Lower leg skin (tissue), 4 donors: ENCODE measurements at places on chromosomes 1 and 21. TPM values are rescaled to one million over a fixed set of nuclear protein-coding genes. Genes with fewer than 3 reads are reported as not detected.

GRCh38 chr1:54754486-54755285 lies 9.6 kb downstream of the PARS2 start:
- no peak for DNase-seq

Gene ZMYND12
- 0.42 TPM for total RNA-seq

DNA sequence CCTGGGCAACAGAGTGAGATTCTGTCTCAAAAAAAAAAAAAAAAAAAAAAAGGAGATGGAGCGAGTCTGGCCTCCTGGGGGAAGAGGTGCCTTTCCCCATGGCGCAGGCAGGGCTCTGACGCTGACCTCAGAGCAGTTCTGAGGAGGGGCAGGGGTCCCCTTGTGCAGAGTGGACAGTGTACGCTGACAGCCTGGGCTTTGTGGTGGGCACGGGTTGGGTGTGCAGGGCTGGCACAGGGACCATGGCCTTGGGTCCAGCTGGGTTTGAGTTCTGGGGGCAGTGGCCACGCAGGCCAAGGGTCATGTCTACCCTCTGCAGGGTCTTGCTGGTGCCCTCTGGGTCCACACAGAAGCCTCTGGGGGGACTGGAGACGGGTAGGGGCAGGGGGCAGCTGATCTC lies 260.1 kb upstream of the C1orf174 start:
- DNase-seq, result no peak

Gene COG2
- total RNA-seq, result 22.8 TPM

- no peak for DNase-seq
Observed at GRCh38 chr21:16870103-16870502, 642.7 kb upstream of the CXADR start.

DNA sequence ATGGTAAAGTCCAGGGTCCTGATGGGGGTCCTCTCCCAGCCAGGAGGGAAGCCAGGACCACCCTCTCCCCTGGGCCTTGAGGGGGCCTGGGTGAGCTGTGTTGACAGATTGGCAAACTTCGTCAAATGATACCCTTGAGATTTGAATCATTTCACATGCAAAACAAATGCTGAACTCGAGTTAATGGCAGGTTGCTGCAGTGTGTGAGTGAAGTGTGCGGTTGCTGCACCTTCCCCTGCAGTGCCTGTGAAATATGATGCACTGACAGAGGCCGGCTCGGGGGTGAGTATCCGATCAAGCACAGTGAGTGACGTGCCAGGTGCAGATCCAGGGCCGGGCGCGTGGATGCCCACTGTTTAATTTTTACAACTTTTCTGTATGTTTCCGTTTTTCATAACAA lies 5.7 kb upstream of the KRTAP12-1 start:
- peak; percentile 73 for DNase-seq

DNA sequence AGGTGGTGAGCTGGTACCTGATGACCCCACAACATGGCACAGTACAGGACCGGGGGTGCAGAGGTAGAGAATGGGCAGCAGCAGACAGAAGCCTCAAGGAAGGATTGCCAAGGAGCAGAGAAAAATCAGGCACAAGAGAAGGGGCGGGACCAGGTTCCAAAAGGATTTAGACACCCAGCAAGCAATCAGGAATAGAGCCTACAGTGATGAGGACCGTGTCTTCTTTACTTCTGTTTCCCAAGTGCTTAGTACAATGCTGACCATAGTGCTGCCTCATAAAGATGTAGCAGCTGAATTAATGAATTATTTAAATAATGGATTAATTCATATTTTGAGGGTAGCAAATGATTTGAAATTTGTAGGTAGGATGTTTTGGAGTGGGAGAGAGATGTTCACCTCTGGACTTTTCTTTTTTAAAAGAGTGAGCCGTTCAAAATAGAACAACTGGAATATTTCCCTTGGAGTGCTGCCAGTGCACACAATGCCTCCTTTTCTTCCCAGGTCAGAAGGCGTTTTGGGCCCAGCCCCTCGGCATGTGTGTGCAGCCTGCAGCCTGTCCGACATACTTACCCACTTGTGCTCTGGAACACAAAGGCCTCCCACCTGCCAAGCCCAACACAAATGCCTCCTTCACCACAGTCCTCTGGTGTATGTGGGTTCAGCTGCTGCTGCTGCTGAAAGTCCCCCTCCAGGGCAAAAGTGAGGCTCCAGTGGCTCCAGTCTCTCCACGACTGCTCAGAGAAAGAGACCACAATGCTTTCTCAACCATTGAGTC lies 19.6 kb downstream of the KANK4 start:
- DNase-seq, result no peak

GRCh38 chr1:43292679-43293078 lies 7.3 kb upstream of the C1orf210 start:
- DNase-seq, result no peak

Gene RASAL2
- 35.8 TPM for total RNA-seq

DNA sequence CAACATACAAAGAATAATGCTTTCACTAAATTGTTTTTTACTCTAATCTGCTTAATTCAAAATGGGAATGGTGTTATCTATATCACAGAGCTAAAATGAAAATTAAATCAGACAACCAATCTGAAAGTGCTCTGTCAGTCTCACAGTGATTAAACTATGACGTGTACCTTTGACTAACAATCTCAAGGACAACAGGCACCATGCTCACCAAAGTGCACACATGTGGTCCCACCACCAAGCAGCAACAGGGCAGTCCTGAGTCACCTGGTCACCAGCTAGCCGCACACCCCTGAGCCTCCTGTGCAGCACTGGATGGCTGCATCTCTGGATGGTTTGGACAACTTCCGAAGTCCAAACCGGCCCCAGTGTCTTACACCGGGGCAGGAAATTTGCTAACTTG lies 54.5 kb upstream of the NADK start:
- DNase-seq, result no peak

DNA sequence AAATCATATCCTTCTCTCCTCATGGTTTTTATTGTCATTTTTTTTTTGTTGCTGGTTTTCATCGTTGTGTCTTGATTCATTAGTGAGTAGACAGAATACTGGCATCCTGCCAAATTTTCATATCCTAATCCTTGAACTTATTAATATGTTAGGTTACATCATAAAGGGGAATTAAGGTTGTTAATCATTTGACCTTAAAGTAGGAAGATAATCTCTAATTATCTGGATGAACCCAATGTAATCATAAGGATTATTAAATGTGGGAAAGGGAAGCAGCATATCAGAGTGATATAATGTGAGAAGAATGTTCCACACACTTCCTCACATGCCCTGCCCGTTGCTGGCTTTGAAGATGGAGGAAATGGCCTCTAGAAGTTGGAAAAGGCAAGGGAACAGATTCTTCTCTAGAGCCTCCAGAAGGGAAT lies 299.7 kb downstream of the HMCN1 start:
- no peak for DNase-seq

DNA sequence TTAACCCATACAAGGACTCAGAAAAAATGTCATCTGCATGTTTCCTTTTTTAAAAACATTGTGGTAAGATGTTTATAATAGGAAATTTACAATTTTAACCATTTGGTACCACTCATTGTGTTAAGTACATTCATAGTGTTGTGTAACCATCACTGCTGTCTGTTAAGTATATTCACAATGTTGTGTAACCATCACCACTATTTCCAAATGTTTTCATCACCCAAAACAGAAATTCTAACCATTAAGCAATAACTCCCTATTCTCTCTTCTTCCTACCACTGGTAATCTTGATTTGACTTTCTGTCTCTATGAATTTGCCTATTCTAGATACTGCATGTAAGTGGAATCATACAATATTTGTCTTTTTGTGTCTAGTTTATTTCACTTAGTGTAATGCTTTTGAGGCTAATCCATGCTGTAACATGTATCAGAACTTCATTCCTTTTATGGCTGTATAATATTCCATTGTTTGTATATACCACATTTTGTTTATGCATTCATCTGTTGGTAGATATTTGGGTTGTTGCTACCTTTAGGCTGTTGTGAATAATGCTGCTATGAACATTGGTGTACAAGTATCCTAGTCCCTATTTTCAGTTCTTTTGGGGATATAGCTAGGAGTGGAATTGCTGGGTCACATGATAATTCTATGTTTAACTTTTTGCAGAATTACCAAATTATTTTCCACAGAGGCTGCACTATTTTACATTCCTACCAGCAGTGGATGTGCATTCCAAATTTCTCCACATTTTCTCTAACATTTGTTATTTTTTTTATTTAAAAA lies 14.1 kb downstream of the HIPK1 start:
- DNase-seq, result no peak

- peak; percentile 68 for DNase-seq
Observed at GRCh38 chr1:27395441-27396195, 3.2 kb downstream of the GPR3 start.
